ENCODE measurements at places on chromosomes 1 and 21.

GRCh38 chr1:36528361-36529349, 45.9 kb upstream of the CSF3R start:
- no peaks in the 10 kb centered on the region for H3K36me3 ChIP-seq
- no peaks in the 10 kb centered on the region for H3K27me3 ChIP-seq
- DNase-seq = no peak
- no peak overlapping the region for H3K27ac ChIP-seq
- H3K4me1 ChIP-seq = no peaks in the 10 kb centered on the region

DNA sequence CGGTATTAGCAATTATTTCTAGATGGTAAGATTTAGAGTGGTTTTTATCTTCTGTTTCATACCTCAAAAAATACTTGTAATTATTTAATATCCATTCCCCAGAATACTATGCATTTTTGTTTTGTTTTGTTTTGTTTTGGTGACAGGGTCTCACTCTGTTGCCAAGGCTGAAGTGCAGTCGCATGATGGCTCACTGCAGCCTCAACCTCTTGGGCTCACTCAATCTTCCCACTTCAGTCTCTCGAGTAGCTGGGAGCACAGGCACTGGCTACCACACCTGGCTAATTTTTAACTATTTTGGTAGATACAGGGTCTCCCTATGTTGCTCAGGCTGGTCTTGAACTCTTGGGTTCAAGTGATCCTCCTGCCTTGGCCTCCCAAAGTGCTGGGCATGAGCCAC, 252.7 kb downstream of the AKT3 start:
- no peak for DNase-seq
- peaks cover 10% of the 10 kb centered on the region for H3K36me3 ChIP-seq
- no peaks in the 10 kb centered on the region for H3K4me1 ChIP-seq
- H3K27me3 ChIP-seq = no peaks in the 10 kb centered on the region
- no peak overlapping the region for H3K4me3 ChIP-seq
- H3K27ac ChIP-seq = no peak overlapping the region

DNA sequence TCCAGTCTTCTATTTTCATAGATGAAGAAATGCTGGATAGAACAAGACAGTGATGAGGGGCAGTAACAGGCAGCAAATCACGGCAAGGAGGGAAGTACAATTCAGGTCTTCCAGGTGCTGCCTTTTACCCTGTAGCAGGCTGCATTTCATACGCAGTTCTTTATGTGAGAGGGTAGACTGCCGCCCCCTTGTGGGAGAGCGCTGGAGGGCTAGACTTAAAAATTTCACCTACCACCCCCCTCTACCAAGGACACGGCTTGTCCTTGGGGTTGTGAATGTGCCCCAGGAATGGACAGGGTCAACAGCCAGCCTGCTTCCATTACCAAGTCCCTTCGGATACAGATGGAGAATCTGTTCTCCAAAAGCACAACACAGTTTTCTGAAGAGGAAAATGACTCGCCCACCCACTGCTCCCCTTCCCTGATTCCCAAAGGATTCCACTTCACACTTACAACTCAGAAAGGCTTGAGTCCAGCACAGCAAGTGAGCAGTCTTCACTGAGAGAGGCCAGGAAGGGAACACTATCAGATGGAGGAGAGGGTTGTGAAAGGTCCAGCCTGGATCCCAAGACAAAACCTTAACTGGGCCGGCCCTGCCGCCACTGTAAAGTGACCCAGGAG, 7.4 kb downstream of the WDR77 start:
- peaks cover 12% of the 10 kb centered on the region for H3K4me1 ChIP-seq
- H3K36me3 ChIP-seq = peaks cover 22% of the 10 kb centered on the region
- no peak overlapping the region for H3K4me3 ChIP-seq
- no peak overlapping the region for H3K27ac ChIP-seq
- DNase-seq = no peak

- peaks cover 20% of the 10 kb centered on the region for H3K4me1 ChIP-seq
- DNase-seq = no peak
- peaks cover 5% of the 10 kb centered on the region for H3K36me3 ChIP-seq
- peak overlapping the region; percentile 5 for H3K27ac ChIP-seq
- no peaks in the 10 kb centered on the region for H3K27me3 ChIP-seq
- H3K4me3 ChIP-seq = no peak overlapping the region
Observed at GRCh38 chr1:43585557-43585956, 54.9 kb downstream of the PTPRF start.

DNA sequence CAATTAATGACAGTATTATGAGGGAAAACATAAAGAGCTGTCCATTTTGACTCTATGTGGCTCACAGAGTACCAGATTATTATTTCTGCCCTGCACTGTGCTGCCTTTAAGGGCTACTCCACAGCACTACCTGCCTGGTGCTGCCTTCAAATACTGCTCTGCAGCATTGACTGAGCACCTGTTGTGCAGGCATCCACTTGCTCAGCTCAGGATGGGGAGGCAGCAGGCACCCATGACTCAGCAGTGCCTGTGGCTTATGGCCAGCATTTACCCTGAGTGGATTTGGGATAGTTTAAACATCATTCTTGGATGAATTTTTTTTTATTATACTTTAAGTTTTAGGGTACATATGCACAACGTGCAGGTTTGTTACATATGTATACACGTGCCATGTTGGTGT, 953 bp upstream of the KPRP start:
- no peak for DNase-seq
- H3K27me3 ChIP-seq = no peaks in the 10 kb centered on the region
- no peak overlapping the region for H3K27ac ChIP-seq
- peaks cover 44% of the 10 kb centered on the region for H3K4me1 ChIP-seq
- no peak overlapping the region for H3K4me3 ChIP-seq

- H3K4me3 ChIP-seq = no peak overlapping the region
- H3K27me3 ChIP-seq = peaks cover 10% of the 10 kb centered on the region
- no peaks in the 10 kb centered on the region for H3K36me3 ChIP-seq
- H3K4me1 ChIP-seq = no peaks in the 10 kb centered on the region
- no peak for DNase-seq
- H3K27ac ChIP-seq = no peak overlapping the region
Observed at GRCh38 chr1:205535866-205536758, 31.6 kb downstream of the CDK18 start.

DNA sequence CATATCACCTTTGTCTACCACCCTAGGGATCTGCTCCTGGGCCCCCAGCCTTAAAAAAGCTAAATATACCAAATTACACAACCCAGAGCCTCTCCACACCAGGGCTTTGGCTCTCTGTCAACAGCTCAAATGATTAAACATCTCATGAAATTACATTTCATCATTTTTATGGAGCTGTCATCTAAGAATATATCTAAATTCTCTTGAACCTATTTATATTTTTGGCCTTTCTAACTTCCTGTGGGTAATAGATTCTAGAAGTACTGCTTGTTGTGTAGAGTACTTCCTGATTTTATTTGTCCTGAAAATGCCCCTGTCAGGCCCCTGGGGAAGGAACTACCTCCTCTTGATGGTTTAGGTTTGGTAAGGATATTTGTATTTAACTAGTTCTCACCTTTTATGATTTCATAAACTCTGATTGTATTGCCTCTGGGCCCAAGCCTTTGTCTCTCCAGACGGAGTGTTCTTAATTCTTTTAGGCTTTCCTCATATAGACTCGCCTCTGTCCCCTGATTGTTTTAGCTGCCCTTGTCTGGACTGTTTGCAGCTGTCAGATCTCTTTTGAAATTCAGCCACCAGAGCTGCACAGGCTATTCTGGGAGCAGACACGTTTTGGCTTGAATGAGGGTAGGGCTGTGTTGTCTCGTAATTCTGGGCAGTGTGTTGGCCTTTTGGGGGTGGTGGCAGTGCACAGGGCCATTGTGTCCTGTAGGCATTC, 16.6 kb downstream of the MYOG start:
- H3K36me3 ChIP-seq = no peaks in the 10 kb centered on the region
- H3K4me1 ChIP-seq = peaks cover 5% of the 10 kb centered on the region
- H3K27me3 ChIP-seq = no peaks in the 10 kb centered on the region
- peak overlapping the region; percentile 62 for H3K27ac ChIP-seq
- no peak for DNase-seq

- H3K27ac ChIP-seq = no peak overlapping the region
- no peak for DNase-seq
- H3K4me3 ChIP-seq = no peak overlapping the region
- H3K36me3 ChIP-seq = no peaks in the 10 kb centered on the region
- no peaks in the 10 kb centered on the region for H3K4me1 ChIP-seq
Observed at GRCh38 chr1:168362991-168363390, 82.3 kb downstream of the TBX19 start.

GRCh38 chr1:2449636-2450454, 26.2 kb upstream of the PLCH2 start:
- no peaks in the 10 kb centered on the region for H3K36me3 ChIP-seq
- DNase-seq = no peak
- H3K27ac ChIP-seq = no peak overlapping the region

- H3K4me3 ChIP-seq = no peak overlapping the region
- no peaks in the 10 kb centered on the region for H3K27me3 ChIP-seq
- H3K27ac ChIP-seq = peak overlapping the region; percentile 80
Observed at GRCh38 chr1:58898739-58899586, 115.1 kb upstream of the JUN start.

DNA sequence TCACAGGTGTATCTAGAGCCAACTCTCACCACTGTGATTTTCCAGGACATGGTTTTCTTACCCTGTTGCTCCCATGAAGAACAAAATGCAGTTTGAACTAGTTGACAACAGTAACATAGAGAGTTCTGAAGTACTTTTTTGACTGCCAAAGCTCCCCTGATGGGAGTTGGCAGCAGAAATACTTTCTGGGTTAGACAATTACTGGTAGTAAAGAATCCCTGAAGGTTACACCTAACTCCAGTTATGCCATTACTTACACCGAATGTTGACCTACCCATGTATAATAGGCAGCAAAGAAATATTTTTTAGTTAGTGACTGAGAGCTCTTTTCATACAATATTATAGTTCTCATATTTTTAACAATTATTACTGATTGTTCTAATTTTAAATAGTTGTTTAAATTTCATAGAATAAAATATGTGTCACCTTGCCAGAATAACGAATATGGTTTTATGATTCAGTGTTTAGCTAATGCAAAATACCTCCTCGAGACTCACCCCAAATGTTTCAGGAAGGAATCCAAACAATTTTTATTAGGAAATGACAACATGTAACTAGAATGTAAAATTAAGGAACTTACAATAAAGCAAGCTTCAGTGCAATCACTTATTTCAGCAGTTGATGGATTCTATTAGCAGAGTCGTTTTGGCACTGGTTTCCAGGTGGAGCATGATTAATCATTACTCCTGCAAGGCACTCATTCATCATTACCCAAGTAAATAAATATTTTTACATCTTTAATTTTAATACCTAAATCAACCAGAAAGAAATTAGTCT, 237.6 kb downstream of the MRPL39 start:
- no peak for DNase-seq
- H3K36me3 ChIP-seq = no peaks in the 10 kb centered on the region

- H3K36me3 ChIP-seq = no peaks in the 10 kb centered on the region
- no peak for DNase-seq
- peaks cover 28% of the 10 kb centered on the region for H3K4me1 ChIP-seq
- peak overlapping the region; percentile 55 for H3K4me3 ChIP-seq
- H3K27me3 ChIP-seq = no peaks in the 10 kb centered on the region
- peak overlapping the region; percentile 59 for H3K27ac ChIP-seq
Observed at GRCh38 chr1:68495968-68496679, 758 bp downstream of the DEPDC1 start.

- H3K4me1 ChIP-seq = no peaks in the 10 kb centered on the region
- H3K27ac ChIP-seq = no peak overlapping the region
- H3K4me3 ChIP-seq = no peak overlapping the region
- no peaks in the 10 kb centered on the region for H3K36me3 ChIP-seq
- DNase-seq = no peak
Observed at GRCh38 chr1:230581446-230582079, 60.7 kb upstream of the COG2 start.

- peak within 1 kb of the TSS; percentile 59 for H3K4me3 ChIP-seq
Observed at GRCh38 chr1:99969729-99970621, at the start of gene SLC35A3. SLC35A3 (plus strand) TSS chr1:99969996; CDS start chr1:99993555, 23,559 bp downstream.

DNA sequence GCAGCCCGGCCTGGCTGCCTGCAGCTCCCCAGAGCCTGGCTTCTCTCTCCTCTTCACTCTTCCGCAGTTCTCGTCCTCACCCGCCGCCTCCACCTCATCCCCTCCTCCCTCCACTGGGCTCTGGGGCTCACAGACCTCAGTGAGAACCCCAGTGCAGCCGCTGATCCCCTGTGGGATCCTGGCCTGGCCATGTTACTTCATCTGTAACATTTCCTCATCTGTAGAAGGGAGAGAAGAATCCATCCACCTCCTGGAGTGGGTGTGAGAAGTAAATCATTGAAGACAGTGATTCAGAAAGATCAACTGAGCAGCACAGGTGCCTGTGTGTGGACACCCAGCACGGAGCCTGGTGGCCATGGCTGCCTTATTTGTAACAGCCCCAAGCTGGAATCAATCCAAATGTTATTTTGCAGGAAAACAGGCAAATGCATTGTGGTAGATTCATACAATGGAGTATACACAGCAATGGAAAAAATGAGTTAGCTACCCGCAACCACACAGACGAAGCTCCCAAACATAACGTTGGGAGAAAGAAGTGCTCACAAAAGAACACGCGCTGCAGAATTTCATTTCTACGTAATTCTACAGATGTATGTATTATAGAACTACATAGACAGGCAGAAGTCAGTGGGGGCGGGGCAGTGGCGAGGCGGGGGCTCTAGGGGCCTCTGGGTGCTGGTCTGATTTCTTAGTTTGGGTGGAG, 8.7 kb downstream of the LAPTM5 start:
- H3K4me1 ChIP-seq = peaks cover 36% of the 10 kb centered on the region
- no peak for DNase-seq
- peak overlapping the region; percentile 66 for H3K27ac ChIP-seq
- H3K36me3 ChIP-seq = no peaks in the 10 kb centered on the region

GRCh38 chr1:221704306-221704705, 37.6 kb downstream of the DUSP10 start:
- DNase-seq = no peak
- H3K27me3 ChIP-seq = no peaks in the 10 kb centered on the region
- H3K27ac ChIP-seq = peak overlapping the region; percentile 82
- no peaks in the 10 kb centered on the region for H3K36me3 ChIP-seq

- no peaks in the 10 kb centered on the region for H3K4me1 ChIP-seq
- H3K27ac ChIP-seq = no peak overlapping the region
- H3K27me3 ChIP-seq = no peaks in the 10 kb centered on the region
- no peak for DNase-seq
- H3K36me3 ChIP-seq = no peaks in the 10 kb centered on the region
Observed at GRCh38 chr1:210098356-210098755, 134.2 kb upstream of the SERTAD4 start.

- no peak overlapping the region for H3K4me3 ChIP-seq
- no peaks in the 10 kb centered on the region for H3K36me3 ChIP-seq
- DNase-seq = no peak
- H3K27ac ChIP-seq = no peak overlapping the region
- H3K4me1 ChIP-seq = no peaks in the 10 kb centered on the region
Observed at GRCh38 chr1:50231209-50231608, 122.5 kb downstream of the ELAVL4 start.

GRCh38 chr1:151976015-151976343, 17.7 kb downstream of the S100A10 start:
- H3K4me3 ChIP-seq = no peak overlapping the region
- H3K27ac ChIP-seq = no peak overlapping the region
- DNase-seq = no peak
- peaks cover 32% of the 10 kb centered on the region for H3K4me1 ChIP-seq
- no peaks in the 10 kb centered on the region for H3K36me3 ChIP-seq
- H3K27me3 ChIP-seq = no peaks in the 10 kb centered on the region

Data from esophagus squamous epithelium (tissue), 5 donors.